Posterior vena cava (tissue), 2 donors: ENCODE measurements at places on chromosomes 6 and 20. TPM values are rescaled to one million over a fixed set of nuclear protein-coding genes. Genes with fewer than 3 reads are reported as not detected.

GRCh38 chr6:24833711-24834386 is 35.1 kb upstream of the ARMH2 start:
- DNase-seq = no peak

GRCh38 chr6:80728101-80728750 is 621.8 kb downstream of the BCKDHB start:
- DNase-seq = no peak

GRCh38 chr6:38164671-38165108 is 345.2 kb downstream of the ZFAND3 start:
- peak; percentile 79 for DNase-seq

DNA sequence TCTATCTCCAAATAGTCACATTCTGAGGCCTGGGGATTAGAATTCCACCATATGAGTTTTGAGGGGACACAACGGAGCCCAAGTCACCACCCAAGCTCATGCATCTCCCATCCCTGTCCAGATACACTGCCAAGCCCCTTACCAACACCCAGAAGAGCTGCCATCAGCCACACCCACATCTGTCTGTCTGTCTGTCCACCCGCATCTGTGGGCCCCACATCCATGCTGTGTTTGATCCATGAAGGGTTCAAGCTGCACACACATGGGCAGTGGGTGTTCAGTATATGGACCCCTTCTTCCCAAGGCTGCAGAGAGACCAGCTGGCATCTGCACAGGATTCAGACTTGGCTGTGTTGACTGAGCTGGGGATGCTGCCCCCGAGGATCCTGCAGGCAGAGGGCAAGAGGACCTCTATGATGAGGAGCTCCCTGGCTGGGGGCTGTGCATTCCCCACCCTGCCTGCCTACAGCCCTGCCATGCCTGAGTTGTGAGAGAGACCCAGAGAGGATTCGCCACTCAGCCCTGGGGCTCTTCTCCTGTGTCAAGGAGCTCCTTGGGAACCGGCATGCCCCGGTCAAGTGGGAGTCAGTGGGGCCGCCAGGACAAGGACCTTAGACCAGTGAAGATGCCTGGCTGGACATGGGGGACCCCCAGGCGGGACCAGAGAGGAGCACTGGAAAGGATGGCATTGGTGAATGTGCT is 206.4 kb downstream of the SYNDIG1 start:
- DNase-seq = peak; percentile 62

- DNase-seq = no peak
Observed at GRCh38 chr6:83852528-83853177, 507 bp upstream of the RIPPLY2 start.

DNA sequence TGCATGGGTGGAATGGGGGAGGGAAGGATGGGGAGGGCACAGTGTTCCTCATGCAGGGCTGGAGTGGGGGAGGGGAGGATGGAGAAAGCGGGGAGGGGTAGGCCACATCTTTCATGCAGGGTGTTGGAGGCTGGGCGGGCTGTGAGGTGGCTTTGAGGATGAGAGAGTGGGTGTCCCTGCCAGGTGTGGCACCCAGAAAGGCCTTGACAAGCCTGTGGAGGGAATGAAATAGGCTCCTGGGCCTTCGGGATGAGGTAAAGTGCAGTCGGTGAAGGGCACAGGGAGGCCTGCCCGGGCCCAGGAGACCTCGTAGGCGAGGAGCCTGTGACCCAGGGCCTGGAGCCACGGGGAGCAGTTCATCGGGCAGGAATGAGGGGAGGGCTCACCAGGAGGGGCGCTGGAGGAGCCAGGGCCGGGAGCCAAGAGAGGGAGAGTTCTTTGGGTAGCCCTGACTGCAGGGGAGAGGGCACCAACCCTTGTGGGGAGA is 7.6 kb downstream of the CEBPB start:
- DNase-seq = no peak

- DNase-seq = no peak
Observed at GRCh38 chr6:135577059-135577538, 79.6 kb upstream of the AHI1 start.

DNA sequence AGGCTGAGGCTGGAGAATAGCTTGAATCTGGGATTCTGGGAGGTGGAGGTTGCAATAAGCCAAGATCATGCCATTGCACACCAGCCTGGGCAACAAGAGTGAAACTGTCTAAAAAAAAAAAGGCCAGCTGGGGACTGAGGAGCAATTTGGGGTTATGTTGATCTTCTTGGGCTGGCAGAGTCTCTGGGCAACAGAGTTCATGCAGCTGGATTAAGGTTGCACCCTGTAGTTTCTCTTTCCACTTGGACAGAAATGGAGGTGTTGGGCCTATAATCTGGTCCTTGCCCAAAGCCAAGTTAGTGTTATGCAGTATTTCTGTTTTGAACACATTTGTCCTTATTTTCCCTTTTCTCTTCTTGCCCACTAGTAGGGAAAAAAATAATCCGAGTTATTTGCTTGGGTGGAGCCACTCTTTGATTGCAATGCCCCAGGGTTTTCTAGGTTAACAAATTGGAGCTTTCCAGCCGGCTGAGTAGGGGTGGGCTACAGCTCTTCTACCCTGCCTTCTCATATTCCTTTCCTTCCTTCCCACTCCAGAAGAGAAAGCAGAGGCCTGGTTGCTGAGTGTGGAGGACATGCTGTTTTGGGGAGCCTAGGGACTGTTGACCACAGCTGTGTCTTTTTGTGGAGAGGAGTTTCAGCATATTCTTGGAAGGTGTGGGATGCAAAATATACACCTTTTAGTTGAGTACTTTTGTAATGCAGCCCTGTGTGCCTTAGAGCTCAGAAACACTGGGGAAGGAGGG is 213.9 kb downstream of the SOX4 start:
- DNase-seq = no peak

DNA sequence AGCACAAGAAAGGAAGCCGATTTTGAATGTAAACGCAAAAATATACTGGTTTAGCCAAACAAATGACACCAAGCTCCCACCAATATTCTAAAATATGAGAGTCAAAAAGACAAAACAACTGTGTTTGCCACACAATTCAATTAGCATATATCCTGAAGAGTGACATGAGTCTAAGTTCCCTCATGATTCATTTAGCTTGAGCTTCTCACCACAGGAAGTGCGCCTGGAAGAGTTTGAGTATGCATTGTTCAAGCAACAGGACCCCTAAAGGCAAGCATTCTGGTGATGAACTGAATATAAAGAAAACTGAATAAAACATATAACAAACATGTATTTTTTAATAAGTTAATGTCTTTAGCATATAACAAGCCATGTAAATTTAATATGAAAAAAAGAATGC is 115.2 kb upstream of the RUNX2 start:
- DNase-seq = no peak

GRCh38 chr6:37731888-37732287 is 34.2 kb upstream of the MDGA1 start:
- DNase-seq = no peak

DNA sequence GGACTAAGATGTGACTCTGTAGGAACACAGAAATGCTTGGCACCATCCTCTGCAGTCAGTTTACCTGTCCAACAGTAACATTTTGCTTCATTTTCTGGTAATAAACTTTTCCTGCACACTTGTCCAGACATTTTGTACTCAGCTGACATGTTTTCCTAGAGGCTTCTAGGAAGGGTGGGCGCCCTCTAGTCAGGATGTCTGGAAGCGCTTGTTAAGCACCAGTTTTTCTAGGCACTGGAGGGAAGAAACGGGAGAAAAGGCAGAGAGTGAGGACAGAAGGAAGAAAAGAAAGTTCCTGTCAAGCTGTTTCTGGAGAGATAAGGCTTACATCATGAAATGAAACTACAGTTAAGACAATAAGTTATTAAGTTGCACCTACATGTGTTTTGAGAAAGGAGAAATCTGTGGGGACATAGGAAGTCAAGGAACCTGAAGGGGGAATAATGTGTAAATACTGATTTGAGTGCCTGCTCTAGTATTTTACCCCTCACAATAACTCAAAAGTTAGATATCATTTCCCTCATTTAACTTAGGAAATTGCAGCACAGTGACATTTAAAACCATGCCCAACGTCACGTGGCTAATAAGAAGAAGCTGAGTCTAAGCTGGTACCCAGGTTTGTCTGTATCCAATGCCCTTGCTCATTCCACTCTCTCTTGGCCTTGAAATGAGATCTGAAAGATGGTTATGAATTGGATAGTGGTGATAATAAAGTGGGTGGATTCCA is 42.7 kb upstream of the TNFRSF21 start:
- no peak for DNase-seq

DNA sequence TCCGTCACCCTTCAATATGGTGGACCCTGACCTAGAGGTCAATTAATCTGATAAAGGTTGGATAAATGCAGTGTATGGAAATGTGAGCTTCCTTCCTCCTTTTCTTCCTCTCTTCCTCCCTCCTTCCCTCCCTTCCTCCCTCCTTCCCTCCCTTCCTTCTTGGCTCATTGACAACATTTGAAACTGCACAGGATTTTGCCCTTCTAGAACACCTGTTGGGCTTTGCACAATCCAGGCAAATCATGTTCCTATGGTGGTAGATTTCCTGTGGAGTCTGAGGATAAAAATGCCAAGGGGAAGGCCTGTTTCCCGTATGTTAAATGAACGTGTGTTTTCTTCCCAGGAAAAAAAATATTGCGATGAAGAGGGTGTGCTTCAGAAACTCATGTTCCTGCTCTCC is 642.8 kb downstream of the EPM2A start:
- DNase-seq = no peak

GRCh38 chr6:446418-447366 is 55.1 kb downstream of the IRF4 start:
- no peak for DNase-seq

DNA sequence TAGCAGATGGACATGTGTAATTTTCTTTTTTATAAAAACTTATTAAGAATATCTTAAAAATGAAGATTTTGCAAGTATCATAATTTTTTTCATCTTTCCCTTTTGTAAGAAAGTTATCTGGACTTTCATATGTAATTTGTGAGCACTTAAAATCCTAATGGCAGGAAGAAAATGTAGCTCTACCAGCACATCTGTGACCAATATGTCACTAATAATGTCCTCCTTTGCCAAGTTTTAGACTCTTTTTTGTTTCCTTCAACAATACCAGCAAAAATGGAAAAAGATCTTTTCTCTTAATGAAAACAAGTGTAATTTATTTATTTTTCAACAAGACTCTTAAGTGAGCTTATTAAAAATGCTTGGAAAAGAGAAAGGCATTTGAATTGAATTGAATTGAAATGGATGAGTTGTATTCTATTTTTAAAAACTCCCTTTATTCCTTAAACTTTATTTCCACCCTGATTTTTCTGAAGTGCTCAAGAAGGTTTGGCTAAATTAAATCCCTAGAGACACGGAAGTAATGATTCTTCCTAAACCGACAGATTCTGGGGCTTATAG is 110.7 kb downstream of the KIF6 start:
- no peak for DNase-seq

GRCh38 chr6:96907498-96907897 is 9.8 kb upstream of the NDUFAF4 start:
- DNase-seq = no peak

DNA sequence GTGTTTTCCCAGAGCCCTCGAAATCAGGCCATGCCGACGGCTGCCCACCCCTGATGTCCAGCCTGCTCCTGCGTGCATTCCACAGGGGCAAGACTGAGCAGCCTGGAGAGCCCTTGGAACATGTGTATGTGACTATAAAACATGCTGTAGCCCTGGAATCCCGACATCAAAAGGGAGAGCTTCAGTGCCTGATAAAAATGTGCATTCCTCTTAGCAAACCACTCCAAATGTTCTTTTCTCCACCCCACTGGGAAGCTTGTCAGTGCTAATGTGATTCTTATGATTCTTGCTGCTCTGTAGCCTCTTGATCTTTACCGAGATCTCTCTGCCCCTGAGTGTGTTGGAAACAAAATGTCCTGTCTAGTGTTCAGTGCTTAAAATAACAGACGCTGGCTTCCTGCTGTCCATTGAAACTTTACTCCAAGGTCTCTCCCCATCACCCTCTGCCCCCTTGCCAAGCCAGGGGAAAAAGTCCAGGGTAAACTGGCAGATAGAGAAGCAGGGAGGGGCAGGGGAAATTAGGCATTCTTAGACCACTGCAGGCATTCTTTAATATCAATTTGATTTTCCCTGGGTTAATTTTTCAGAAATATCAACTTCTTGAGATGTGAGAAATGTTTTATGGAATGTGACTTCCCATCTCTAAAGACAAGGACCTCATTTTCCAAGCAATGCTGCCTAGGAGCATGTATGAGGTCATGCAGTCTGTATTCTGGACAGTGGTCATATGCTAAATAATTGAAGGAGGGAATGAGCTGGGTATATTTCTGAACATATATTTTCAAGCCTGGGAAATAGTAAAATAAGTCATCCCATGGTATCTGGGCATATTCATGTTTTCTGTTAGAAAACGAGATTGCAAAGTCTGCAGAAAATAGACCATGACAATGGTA is 73.8 kb upstream of the ISM1 start:
- no peak for DNase-seq

DNA sequence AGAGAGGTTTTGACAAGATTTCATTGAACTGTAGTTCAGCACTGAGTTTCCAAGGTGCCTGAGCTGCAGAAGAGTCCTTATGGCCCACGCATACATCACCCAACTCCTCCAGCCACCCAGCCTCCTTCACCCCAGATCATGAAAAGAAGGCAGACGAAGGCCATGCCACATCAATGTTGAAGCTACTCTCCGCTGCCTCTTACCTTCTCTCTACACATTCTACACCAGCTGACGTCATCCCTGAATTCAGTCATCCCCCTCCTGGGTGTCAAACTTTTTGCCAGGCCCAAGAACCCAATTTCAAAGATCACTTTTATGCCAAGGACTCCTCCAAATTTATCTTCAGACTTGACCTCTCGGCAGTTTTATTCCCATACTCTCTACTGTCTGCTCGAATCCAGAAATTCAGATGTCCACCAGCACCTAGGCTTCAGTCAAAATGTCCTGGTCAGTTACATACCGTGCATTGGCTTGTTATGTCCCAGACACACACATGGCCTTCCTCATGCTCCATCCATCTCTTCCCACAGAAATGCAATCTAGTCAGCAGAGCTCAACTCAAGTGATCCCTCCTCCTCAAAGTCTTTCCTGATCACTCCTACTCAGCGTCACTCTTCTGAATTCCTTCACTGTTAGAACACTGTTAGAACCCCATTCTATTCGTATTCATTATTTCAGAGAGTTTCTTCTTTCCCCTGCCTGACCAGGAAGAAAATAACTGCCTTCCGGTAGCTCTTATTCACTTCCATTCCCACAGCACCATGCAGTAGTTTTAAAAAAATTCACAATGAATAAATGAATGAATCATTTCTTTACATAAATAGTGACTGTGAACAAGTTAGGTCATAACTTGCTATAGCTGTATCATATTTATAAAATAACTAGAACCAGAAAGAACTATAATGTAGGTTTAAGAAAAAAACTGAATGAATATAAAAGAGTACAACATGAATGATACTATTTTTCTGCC is 11.5 kb downstream of the ATXN1 start:
- DNase-seq = no peak

Gene TCF21
- total RNA-seq = 4.5 TPM

Gene SLC17A2
- not detected for total RNA-seq

Gene LBP
- total RNA-seq = 4.8 TPM

Gene CPNE5
- 5.4 TPM for total RNA-seq

Gene EBF4
- 11.1 TPM for total RNA-seq

Gene ZNF165
- total RNA-seq = 0.42 TPM

Gene HLA-DQA1
- 10.8 TPM for total RNA-seq
